ENCODE measurements at places on chromosomes 13 and 19.

- no peak for DNase-seq
Measured at GRCh38 chr19:14558370-14559066, 13.3 kb downstream of the NDUFB7 start.

GRCh38 chr19:12797141-12797587, 4.4 kb downstream of the PRDX2 start:
- DNase-seq = no peak

GRCh38 chr19:37902668-37903067, 3.7 kb downstream of the WDR87 start:
- DNase-seq = no peak

- no peak for DNase-seq
Measured at GRCh38 chr13:83150616-83151307, 731.5 kb downstream of the SLITRK1 start.

- no peak for DNase-seq
Measured at GRCh38 chr13:106010836-106011235, 524.6 kb downstream of the EFNB2 start.

- no peak for DNase-seq
Measured at GRCh38 chr19:41792513-41793413, 3.6 kb upstream of the CEACAM3 start.

- DNase-seq = no peak
Measured at GRCh38 chr13:96744367-96745331, 249.6 kb downstream of the OXGR1 start.

DNA sequence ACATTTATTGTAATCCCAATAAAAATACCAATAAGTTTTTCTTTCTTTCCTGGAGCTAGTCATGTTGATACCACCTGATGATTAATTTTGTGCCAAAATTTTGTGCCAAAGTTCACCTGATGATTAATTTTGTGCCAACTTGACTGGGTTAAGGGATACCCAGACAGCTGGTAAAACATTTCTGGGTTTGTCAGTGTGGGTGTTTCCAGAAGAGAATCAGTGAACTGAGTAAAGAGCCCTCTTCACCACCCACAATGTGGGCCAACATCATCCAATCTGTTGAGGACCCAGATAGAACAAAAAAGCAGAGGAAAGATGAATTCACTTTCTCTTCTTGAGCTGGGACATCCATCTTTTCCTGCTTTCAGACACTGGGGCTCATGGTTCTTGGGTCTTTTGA, 292.9 kb downstream of the LMO7 start:
- no peak for DNase-seq

- DNase-seq = no peak
Measured at GRCh38 chr13:21008026-21008425, 53.4 kb downstream of the LATS2 start.

GRCh38 chr13:37690361-37690760, 91.8 kb upstream of the POSTN start:
- DNase-seq = no peak

DNA sequence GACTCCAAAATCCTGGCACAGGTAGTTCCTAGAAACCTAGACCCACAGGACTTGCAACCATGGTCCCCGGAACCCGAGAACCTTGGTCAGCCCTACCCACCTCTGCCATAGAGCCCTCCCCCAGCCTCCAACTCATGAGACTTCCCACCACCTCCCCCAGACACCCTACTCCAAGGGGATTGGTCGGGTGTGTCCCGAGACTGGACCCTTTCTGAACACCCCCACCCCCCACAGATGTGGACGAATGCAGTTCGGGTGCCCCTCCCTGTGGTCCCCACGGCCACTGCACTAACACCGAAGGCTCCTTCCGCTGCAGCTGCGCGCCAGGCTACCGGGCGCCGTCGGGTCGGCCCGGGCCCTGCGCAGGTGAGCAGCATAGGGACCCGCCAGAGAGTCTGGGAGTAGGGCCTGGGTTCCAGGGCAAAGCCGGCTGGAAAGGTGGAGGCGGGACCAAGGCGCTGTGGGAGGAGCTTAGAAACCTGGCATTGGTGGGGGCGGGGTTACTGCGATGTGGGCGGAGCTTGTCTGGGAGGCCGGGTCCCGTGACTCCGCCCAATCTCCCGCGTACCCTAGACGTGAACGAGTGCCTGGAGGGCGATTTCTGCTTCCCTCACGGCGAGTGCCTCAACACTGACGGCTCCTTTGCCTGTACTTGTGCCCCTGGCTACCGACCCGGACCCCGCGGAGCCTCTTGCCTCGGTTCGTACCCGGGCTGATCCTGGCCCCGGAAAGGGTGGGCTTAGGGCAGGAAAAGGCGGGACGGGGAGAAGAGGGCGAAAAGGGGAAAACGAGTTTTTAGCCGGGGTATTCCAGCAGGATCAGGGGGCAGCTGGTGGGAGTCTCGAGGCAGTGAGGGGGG, 11.9 kb downstream of the LTBP4 start:
- DNase-seq = no peak

GRCh38 chr13:59677966-59678814, 485.5 kb downstream of the DIAPH3 start:
- no peak for DNase-seq

- no peak for DNase-seq
Measured at GRCh38 chr19:27858981-27859581, 1353.9 kb downstream of the UQCRFS1 start.

DNA sequence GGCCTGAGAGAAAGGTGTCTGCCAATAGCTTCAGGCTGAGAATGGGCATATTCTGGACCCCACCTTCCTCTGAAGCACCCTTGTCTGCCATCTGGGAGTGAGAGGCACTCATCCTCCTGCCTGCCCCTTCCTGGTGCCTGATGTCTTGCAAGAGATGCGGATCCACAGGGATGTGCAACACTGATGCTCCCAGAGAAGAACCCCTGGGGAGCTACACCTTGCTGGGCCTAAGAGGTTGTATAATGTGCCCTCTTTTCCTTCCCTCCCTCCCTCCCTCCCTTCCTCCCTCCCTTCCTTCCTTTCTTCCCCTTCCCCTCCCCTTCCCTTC, 34.6 kb downstream of the ADPRHL1 start:
- no peak for DNase-seq

DNA sequence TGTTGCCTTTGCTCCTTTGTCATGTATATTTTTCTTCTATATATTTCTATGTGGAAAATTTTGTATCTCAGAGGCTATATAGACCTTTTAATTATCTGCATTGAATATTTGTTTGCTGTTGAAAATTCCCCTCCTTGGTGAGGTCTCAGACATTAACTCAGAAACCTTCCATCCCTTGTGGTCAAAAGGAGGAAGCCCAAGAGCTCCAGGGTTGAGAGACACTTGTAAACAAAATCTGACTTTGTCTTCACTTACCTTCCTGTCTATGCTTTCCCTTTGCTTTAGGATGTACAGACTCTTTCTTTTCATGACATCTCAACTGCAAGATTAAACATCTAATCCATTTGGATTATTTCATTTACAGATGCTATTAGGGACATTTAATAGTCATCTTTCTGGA, 157.5 kb downstream of the PCDH20 start:
- DNase-seq = no peak

DNA sequence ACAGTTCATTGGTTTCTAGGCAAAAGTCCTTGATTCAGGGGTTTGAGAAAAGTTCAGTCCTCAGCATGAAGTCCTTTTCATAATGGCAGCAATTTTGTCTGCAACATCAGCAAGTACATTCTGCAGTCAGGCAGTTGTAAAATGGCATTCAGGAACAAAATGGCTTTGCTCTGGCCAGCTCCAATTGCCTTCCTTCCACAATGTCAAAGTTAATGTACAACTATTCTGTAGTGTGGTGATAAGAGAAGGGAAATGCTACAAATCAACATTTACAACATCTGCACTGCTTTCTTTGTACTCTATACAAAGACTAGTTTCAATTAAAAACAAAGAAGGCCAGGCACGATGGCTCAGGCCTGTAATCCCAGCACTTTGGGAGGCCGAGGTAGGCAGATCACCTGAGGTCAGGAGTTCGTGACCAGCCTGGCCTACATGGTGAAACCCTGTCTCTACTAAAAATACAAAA, 1.8 kb upstream of the NEK3 start:
- no peak for DNase-seq

- no peak for DNase-seq
Measured at GRCh38 chr19:30437869-30438268, 65.7 kb downstream of the ZNF536 start.

DNA sequence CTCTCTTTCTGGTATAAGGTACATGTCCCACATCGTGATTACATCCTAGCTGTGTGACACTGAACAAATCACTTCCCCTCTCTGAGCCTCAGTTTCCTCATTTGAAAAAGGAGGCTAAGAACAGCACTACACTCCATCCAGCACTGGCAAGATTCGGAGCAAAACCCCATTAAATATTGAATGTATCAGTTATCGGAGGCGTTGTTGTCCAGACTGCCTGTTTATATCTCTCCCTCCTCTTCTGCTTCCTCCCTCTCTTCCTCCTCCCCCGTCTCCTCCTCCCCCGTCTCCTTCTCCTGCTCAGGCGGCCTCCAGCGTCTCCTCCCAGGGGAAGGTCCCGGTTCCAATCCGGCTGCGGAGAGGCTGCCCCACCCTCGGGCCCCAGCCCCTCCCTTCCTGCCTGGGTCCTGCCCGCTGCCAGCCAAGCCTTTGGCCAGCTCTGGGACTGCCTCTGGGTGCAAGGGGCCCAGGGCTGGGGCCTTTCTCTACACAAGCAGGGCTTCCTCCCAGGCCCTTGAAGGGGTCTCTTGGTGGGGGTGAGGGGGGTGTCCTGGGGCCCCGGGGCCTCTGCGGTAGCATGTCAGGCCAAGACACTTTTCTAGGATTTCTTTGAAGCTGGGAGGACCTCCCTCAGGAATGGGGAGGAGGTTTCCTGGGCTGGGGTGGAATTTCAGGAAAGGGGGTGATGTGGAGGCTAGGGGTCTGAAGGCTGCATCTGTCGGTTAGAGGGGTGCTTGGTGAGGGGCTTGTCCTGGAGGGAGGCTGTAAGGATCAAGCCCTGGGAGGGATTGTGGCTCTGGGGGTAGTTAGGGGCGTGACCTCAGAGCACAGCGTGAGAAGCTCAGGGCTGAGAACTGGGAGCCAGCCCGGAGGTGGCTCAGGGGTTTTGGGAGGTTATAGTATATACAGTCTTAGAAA, 1.9 kb downstream of the RRAS start:
- DNase-seq = no peak

DNA sequence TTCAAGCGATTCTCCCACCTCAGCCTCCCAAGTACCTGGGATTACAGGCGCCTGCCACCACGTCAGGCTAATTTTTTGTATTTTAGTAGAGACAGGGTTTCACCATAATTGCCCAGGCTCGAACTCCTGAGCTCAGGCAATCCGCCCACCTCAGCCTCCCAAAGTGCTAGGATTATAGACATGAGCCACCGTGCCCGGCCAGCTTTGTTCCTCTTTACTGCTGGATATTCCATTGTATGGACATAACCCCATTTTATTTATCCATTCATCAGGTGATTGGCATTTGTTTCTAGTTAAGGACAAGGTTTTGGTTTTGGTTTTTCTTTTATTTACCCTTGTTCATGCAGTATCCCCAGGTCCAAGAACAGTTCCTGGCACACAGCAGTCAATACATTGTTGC, 4.1 kb upstream of the RPS9 start:
- DNase-seq = no peak

GRCh38 chr19:54470991-54471782, 1.9 kb downstream of the CDC42EP5 start:
- DNase-seq = no peak

DNA sequence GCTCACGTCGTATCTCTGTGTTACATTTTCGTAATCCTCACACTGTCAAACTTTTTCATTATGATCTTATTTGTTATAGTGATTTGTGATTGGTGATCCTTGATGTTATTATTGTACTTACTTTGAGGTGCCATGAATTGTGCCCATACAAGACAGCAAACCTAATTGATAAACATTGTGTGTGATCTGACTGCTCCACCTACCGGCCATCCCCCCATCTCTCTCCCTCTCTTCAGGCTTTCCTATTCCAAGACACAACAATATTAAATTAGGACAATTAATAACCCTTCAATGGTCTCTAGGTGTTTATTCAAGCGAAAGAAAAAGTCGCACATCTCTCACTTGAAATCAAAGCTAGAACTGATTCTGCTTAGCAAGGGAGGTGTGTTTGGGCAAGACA, 349.3 kb downstream of the RBM26 start:
- no peak for DNase-seq

DNA sequence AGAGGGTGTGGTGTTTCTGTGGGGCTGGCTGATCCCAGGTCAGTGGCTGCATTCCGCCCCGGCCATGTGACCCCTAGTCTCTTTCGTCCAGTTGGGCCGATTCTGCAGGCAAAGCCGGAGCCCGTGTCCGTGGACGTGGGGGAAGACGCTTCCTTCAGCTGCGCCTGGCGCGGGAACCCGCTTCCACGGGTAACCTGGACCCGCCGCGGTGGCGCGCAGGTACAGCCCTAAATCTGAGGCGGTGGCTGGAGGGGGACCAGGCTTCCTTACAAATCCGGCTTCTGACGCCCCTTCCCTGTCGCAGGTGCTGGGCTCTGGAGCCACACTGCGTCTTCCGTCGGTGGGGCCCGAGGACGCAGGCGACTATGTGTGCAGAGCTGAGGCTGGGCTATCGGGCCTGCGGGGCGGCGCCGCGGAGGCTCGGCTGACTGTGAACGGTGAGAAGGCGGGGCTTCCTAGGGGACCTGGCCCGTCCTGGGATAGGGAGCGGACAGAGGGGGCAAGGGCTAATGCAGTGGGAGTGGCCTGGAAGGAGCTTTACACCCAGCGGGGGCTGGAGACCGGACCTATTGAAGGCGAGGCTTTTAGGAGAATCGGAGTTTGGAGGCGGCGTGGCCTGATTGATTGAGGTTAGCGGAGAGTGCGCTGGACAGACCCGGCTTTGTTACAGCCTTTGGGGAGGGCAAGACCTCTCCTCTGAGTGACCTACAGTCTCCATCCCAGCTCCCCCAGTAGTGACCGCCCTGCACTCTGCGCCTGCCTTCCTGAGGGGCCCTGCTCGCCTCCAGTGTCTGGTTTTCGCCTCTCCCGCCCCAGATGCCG, 4.3 kb downstream of the KIRREL2 start:
- no peak for DNase-seq

- no peak for DNase-seq
Measured at GRCh38 chr19:41457241-41457640, 14.3 kb downstream of the ERICH4 start.

DNA sequence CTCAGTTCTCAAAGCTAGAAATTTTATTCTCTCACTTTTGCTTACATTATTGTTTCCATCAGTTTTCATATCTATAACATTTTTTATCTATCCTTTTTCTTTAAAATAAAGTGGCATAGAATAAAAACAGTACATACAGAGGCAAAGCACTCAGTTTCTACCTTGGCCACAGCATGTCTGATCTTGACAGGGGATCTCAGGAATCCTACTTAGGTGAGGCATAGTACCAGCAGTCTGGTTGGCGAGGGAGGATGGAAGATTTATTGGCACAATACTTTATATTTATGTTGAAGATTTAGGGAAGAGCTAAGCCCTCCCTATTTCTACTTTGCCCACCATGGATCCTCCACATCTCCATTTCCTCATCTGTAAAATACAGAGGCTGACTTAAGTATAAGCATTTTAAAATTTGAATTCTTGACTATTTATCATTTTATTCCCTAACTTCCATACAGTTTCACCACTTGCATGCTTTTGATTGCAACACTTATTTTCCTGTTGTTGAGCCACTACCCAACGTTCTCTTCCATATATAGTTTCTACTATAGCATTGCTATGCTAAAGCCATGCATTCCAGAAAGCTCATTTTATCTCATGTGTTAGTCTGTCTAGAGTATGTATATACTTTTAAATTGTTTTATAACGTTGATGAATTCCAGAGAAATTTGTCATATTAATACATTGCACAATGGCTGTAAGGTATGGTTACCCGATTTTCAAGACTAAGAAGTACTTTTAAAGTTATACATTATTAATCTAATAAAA, 506.7 kb downstream of the KCTD12 start:
- no peak for DNase-seq

GRCh38 chr13:100658363-100658762, 16.2 kb downstream of the TMTC4 start:
- no peak for DNase-seq

- DNase-seq = no peak
Measured at GRCh38 chr13:81058211-81058915, 717.4 kb upstream of the SPRY2 start.

All from cortex of kidney (tissue), 1 donor.